Esophagus muscularis mucosa (tissue), 4 donors: ENCODE measurements at places on chromosomes 3 and 15. TPM values are rescaled to one million over a fixed set of nuclear protein-coding genes. Genes with fewer than 3 reads are reported as not detected.

DNA sequence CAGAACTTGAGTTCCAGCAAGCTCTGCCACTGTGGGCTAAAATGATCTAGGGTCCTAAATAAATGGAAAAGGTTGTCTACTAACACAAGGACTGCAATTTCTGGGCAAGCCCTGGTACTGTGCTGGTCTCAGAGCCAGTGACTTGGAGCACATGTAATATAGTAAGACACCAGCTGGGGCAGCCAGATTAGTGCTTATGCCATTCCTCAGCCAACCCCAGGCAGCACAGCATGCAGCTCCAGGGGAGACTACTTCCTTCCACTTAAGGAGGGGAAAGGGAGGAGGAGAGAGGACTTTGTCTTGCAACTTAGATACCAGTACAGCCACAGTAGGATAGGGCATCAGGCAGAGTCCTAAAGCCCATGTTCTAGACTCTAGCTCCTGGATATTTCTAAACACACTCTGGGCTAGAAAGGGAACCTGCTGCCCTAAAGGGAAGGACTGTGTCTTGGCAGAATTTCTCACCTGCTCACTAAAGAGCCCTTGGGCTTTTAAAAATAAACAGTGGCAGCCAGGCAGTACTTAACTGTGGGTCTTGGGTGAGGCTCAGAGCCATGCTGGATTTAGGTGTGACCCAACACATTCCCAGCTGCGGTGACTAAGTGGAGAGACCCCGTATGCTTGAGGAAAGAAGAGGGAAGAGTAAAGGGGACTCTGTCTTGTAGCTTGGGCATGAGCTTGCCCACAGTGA is 223.7 kb upstream of the BCHE start:
- no peaks in the 10 kb centered on the region for H3K36me3 ChIP-seq
- no peak overlapping the region for H3K4me3 ChIP-seq
- H3K27ac ChIP-seq, result no peak overlapping the region
- H3K27me3 ChIP-seq, result no peaks in the 10 kb centered on the region

- no peaks in the 10 kb centered on the region for H3K4me1 ChIP-seq
- DNase-seq, result no peak
- H3K27me3 ChIP-seq, result no peaks in the 10 kb centered on the region
- H3K27ac ChIP-seq, result no peak overlapping the region
- H3K36me3 ChIP-seq, result no peaks in the 10 kb centered on the region
- no peak overlapping the region for H3K4me3 ChIP-seq
Measured at GRCh38 chr15:80434926-80435720, 30.9 kb downstream of the ARNT2 start.

DNA sequence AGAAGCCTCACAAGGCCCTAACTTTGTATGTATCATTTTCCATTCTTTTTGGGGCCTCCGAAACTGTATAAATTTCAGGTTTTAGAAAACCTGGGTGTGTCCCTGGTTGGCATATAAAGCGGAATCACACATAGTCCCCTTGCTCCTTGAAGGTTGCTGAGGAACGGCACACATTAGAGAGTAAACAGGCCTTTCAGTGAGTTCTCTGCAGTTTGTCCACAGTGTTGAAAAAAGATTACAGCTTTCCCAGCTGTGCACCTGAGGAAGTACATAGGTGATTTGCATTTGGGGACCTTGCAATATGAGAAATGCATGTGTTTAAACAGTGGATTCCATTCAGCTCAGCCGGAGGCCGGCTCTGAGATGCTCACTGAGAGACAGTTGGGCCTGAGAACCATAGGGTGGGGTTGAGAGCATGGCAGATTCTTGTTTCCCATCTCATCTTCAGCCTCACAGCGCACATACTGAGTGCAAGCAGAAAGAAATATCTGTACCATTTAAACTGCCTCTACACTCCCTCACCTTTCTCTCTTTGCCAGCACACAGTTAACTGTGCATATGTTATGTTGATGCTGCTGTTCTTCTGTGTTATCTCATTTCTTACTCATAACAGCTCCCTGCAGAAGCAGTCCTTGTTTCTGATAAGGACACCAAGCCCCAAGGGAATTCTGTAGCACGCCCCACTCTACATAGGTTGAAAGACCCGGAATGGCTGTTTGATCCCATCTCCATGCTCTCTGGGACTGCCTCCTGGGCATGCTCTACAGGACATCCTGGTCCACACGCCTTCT is 60.4 kb downstream of the BOC start:
- peaks cover 11% of the 10 kb centered on the region for H3K36me3 ChIP-seq
- no peak overlapping the region for H3K4me3 ChIP-seq
- H3K4me1 ChIP-seq, result peaks cover 67% of the 10 kb centered on the region

DNA sequence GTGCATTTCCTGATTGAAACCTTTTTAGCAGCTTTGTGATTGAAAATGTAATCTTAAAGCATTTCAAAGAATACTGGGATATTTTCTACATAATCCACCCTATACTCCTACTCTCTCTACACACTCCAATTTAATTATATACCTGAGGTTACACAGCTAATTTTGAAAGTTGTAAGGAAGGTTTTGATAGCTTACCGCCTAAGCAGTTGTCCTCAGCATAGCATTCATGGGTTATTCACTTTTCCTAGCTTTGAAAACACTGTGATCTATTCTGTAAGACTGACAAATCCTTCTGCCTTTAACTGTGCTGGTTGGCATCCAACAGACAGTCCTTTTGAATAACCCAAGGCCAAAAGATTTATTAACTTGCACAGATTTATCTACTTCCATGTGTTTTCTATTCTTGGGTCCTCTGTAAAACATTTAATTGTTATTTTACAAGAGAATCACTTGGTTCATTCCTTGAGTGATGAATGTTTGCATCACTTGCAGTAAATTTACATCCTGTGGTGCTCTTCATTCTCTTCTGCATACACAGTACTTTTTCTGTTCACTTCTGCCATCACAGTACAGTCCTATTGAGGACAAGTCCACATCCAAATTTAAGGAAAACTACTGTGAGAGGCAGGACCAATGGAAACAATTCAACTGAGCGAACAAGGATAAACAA is 44.8 kb downstream of the SERPINI1 start:
- no peaks in the 10 kb centered on the region for H3K36me3 ChIP-seq
- no peak overlapping the region for H3K27ac ChIP-seq
- H3K4me3 ChIP-seq, result no peak overlapping the region
- H3K4me1 ChIP-seq, result peaks cover 5% of the 10 kb centered on the region

DNA sequence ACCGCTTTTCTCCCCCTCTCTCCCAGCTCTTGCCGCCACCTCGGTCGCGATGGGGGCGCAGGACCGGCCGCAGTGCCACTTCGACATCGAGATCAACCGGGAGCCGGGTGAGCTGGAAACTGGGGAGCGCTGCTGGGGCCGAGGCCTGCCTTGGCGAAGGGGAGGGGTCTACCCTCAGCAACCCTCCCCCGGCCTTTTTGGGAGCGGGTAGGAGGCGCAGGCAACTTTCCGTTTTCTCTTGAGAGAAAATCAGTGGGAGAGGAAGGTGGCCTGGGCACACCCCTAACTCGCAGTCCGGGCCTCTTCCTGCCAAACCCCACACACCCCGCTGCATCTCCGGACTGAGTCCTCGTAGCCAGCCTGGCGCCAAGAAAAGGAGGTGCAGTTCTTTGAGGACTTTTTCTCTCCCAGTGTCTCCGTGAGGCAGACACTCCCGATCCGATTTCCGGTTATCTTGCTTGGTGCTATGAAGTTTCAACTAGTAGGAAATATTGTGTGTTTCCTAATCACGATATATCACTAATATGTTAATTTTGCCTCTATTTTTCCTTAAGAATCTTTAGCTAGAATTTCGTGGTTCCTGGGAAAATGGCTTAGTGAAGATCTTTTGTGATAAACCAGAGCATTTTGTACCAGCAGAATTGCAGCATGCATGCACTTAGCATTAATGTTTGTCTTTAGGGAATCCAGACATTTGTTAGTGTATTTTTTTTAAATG is 631 bp downstream of the NKTR start:
- H3K4me1 ChIP-seq, result peaks cover 24% of the 10 kb centered on the region
- no peaks in the 10 kb centered on the region for H3K27me3 ChIP-seq
- H3K4me3 ChIP-seq, result peak overlapping the region; percentile 99
- peaks cover 2% of the 10 kb centered on the region for H3K36me3 ChIP-seq
- DNase-seq, result peak; percentile 94

DNA sequence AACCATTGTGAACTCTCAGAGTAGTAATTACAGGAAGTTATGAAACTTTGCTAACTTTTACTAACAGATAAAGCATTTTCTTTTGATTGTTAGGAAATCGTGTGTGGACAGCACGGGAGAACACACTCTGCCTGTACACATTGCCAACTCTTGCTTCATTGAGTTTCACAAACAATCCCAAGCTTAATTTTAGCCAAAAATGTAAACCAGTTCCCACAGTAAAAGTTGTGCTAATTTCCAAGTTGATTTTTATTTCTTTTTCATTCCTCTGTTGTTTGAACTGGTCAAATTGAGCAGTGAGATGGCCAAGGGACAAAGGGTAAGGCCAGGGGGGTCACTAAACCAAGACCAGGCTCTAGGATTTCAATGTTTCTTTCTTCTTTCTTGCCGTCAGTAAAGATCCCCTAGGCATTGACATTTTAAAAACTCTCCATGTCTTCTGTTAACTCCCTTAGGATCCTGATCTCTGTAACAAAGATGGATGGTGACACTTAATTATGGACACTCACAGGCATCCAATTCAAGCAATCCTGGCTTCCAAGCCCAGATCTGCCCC is 414.9 kb downstream of the RBMS3 start:
- no peak for DNase-seq
- peak overlapping the region; percentile 79 for H3K27ac ChIP-seq
- H3K4me1 ChIP-seq, result peaks cover 61% of the 10 kb centered on the region
- no peak overlapping the region for H3K4me3 ChIP-seq
- H3K36me3 ChIP-seq, result no peaks in the 10 kb centered on the region

The TNFSF10 gene
- 31.4 TPM for total RNA-seq

The GUCA1C gene
- total RNA-seq, result not detected

The STAC gene
- total RNA-seq, result 7.5 TPM

The CFAP92 gene
- total RNA-seq, result 1.2 TPM

The BFSP2 gene
- not detected for total RNA-seq
